ENCODE measurements at places on chromosomes 4 and X. TPM values are rescaled to one million over a fixed set of nuclear protein-coding genes. Genes with fewer than 3 reads are reported as not detected.

DNA sequence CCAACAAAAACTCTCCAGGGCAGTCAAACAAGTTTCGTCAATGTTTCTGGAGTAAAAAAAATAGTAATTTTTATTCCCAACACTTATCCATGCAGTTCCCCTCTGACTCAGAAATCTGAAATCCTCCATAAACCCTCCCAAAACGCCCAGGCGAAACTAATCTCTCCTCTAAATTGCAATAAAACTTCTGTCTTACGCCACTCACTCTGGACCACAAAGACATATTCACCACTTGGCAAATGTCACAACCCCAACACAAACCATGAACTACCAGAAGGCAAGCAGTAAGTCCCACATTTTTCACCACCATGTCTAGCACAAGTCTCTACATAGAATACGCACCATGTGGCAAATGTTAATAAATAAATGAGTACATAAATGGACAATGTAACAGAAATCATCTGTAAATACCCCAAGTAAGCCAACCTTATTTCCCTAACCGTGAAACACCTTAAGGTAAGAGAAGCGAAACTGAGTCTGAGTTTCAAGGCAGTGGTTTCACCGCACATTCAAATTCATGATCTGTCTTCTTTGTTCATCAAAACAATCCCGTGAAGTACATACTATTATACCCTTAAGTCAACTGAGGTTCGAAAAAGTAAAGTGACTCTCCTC is 1.6 kb downstream of the PAPSS1 start:
- H3K27me3 ChIP-seq: no peaks in the 10 kb centered on the region
- H3K4me1 ChIP-seq: peaks cover 5% of the 10 kb centered on the region
- H3K27ac ChIP-seq: no peak overlapping the region
- H3K4me3 ChIP-seq: no peak overlapping the region
- no peaks in the 10 kb centered on the region for H3K36me3 ChIP-seq
- DNase-seq: no peak

GRCh38 chrX:15524417-15524816 is 23.8 kb downstream of the BMX start:
- H3K27me3 ChIP-seq: no peaks in the 10 kb centered on the region
- no peak overlapping the region for H3K27ac ChIP-seq
- H3K4me1 ChIP-seq: no peaks in the 10 kb centered on the region
- no peak overlapping the region for H3K4me3 ChIP-seq
- H3K36me3 ChIP-seq: no peaks in the 10 kb centered on the region
- no peak for DNase-seq

- no peaks in the 10 kb centered on the region for H3K4me1 ChIP-seq
- no peak overlapping the region for H3K27ac ChIP-seq
- H3K27me3 ChIP-seq: no peaks in the 10 kb centered on the region
- DNase-seq: no peak
- no peak overlapping the region for H3K4me3 ChIP-seq
Observed at GRCh38 chrX:14050709-14051108, 21.0 kb upstream of the GEMIN8 start.

GRCh38 chr4:19301527-19301926 is 950.2 kb upstream of the SLIT2 start:
- no peaks in the 10 kb centered on the region for H3K4me1 ChIP-seq
- H3K4me3 ChIP-seq: no peak overlapping the region
- DNase-seq: no peak
- no peak overlapping the region for H3K27ac ChIP-seq
- H3K27me3 ChIP-seq: no peaks in the 10 kb centered on the region
- H3K36me3 ChIP-seq: no peaks in the 10 kb centered on the region

- no peak overlapping the region for H3K27ac ChIP-seq
- no peaks in the 10 kb centered on the region for H3K36me3 ChIP-seq
- no peak for DNase-seq
- H3K27me3 ChIP-seq: no peaks in the 10 kb centered on the region
- H3K4me3 ChIP-seq: no peak overlapping the region
- H3K4me1 ChIP-seq: no peaks in the 10 kb centered on the region
Observed at GRCh38 chr4:168917138-168917779, 92.8 kb downstream of the CBR4 start.

- H3K27me3 ChIP-seq: no peaks in the 10 kb centered on the region
- H3K27ac ChIP-seq: no peak overlapping the region
- H3K4me3 ChIP-seq: no peak overlapping the region
- no peaks in the 10 kb centered on the region for H3K36me3 ChIP-seq
- no peaks in the 10 kb centered on the region for H3K4me1 ChIP-seq
- no peak for DNase-seq
Observed at GRCh38 chr4:22593933-22594332, 78.1 kb upstream of the ADGRA3 start.

DNA sequence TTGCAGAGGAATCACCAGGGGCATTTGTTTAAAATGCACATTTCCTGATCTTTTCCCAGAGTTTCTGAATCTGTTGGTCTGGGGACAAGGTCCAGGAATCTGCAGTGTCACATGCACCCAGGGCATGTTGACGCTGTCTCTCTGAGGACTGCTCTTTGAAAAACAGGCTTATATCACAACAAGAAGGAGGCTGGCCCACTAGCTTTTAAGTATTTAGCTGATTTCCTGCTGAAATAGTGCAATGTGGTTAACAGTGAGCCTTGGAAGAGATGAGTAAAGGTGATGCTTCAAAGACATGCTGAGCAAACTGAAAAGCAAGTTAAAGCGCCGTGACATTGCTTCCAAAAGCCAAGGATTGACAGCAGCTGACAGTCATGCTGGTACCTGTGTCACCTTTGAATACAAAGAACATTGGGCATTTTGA is 18.6 kb upstream of the SEPSECS start:
- no peak overlapping the region for H3K27ac ChIP-seq
- no peak for DNase-seq
- H3K27me3 ChIP-seq: no peaks in the 10 kb centered on the region
- no peaks in the 10 kb centered on the region for H3K36me3 ChIP-seq

Gene SULT1E1
- total RNA-seq: 0.17 TPM

Gene IL3RA
- 1.8 TPM for total RNA-seq

Gene TCEAL7
- 12.9 TPM for total RNA-seq

Gene SHISA3
- total RNA-seq: 1.7 TPM

Data from ovary (tissue), 10 donors.